ENCODE measurements at places on chromosomes 12 and 14.

- DNase-seq = no peak
Observed at GRCh38 chr12:25332143-25332542, 81.4 kb upstream of the KRAS start.

DNA sequence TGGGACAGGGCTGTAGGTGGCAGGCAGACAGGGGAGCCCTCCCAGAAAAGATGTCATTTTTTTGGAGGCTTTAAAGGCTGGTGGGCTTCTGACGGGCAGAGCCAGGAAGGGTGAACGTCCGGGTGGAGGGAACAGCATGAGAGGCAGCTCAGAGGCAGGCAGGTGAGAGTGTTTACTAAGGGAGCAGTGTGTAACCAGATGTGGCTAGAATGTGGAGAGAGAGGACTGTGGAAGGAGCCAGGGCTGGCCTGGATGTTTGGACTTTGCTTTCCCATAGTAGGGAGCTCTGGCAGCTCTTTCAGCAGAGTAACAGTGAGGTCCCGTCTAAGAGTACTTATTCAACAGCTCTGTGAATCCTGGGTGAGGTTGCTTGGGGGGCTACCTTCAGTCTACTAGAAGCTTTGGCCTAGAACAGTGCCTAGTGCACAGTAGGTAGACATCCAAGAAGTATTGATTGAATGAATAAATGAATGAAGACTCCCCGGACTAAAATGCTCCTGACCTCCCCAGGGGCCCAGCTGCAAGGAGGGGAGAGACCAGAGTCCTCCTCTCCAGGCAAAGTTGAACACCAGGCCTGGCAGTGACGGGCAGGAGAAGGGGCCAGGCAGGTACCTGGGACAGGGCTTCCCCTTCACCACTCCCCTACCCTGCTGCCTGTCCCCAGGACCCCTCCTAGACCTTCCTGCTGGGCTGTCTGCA is 8.5 kb downstream of the FAM222A start:
- no peak for DNase-seq

DNA sequence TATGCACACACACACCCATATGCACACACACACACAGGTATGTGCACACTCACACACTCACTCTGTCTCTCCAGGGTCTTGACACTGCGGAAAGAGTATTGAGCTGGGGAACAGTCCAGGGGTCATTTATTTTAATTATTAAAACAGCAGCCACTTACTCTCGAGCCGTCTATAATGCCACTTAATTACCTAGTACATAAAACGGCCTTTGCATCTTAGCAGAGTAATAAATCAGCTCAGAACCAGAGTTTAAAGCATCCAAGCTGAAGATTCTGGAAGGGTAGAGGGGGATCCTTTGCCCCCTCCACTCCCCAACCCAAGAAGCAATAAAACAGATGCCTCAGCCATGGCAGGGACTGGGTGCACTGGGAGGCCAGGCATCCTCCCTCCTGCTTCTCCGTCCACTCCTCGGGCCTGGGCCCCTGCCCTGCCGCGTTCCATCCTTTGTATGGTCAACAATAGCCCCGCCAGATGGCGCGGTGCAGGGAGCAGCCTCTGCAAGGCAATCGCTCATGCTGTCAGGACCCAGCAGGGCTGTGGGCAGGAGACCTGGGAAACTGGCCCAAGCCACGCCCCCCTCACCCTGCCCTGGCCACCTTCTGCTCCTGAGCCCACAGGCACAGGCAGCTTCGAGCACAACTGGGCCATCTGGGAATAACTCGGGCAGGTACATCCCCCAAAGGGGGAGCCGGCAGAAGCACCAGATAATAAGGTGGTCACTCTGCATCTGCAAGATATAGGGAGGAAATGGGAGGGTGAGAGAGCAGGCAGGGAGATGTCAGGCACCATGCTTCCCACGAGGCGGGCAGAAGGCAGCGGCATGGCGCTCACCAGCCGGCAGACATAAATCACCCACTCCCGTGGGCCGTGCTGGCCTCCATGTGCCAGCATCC is 40.9 kb downstream of the CCDC85C start:
- DNase-seq = no peak

GRCh38 chr12:90921536-90921935 is 33.4 kb downstream of the CCER1 start:
- no peak for DNase-seq

DNA sequence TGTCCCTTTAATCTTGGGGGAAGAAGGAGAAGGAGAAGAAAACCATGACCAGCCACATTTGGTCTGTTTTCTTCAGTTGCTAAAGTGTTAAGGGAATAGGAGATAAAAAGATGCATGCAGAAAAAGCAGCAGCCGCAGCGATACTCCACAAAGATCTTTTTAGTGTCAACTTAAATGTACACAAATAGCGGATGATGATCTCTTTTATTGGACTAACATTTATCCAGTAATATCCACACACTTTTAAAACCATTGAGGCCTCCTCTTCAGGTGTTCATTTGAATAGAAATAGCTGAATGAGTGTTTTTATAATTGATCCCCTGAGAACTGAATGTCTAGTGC is 83.5 kb downstream of the PAPOLA start:
- no peak for DNase-seq

- no peak for DNase-seq
Observed at GRCh38 chr12:84355561-84355960, 557.0 kb downstream of the SLC6A15 start.

GRCh38 chr14:89978656-89979055 is 22.9 kb downstream of the TDP1 start:
- no peak for DNase-seq

DNA sequence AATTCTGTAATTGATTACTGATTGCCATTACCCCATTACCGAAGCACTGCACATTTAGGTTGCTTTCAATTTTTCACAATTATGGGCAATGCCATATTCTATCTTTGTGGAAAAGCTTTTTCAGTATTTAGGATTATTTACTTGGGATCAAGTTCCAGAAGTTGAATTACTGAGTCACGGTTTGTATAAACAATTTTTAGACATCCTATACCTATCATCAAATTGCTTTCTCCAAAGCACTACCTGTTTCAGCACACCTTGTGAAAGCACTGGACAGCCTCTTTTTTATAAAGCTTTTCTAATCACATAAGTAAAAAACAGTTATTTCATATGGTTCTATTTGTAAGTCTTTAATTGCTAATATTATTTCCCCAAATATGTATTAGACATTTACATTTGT is 221.5 kb upstream of the CAND1 start:
- no peak for DNase-seq

DNA sequence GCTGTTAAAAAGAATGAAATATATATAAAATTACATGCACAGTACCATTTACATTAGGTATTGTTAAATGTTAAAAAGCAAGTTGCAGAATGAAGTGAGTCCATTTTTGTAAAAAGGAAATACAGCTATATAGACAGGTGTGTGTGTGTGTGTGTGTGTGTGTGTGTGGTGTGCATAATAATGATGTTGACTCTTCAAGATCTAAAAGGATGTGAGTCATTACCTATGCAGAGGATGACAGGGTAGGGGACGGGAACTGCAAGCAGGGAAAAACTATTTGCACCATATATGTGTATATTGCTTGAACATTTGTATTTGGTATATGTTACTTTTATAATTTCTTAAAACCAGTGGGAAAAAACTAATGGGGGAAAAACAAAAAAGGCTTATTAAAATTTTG is 3.1 kb downstream of the C14orf39 start:
- DNase-seq = no peak

DNA sequence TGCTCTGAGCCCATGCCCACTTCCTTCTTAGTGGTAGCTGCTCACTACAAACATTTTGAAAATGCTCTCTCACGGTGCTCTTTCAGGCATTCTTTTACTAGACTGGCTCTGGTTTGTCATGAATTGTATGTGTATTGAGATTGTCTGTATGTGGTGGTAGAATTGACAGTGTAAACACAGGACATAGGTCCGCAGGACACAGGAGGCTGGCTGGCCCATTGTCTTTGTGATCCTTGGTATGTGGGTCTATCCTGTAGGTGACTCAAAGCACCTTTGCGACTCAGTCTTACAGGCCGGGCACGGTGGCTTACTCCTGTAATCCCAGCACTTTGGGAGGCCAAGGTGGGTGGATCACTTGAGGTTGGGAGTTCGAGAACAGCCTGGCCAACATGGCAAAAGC is 250.9 kb downstream of the C12orf75 start:
- no peak for DNase-seq

- no peak for DNase-seq
Observed at GRCh38 chr12:68939505-68939904, 6.5 kb upstream of the CPM start.

DNA sequence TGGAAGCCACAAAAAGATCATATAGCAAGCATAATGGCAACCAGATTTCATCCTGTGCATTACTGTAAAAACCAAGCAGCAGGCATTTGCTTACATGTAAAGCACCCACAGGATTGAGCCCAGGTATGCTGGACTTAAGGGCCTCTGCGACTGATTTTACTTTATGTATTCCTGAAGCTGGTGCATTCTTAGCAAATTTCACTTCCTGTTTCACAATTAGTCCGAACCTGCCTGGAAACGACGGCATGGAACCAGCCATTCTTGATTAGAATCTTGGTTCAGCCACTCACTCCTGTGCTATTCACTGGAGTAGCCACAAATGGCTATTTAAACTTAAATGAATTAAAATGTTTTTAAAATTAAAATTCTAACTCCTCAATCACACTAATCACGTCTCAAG is 239.2 kb downstream of the NUAK1 start:
- no peak for DNase-seq

DNA sequence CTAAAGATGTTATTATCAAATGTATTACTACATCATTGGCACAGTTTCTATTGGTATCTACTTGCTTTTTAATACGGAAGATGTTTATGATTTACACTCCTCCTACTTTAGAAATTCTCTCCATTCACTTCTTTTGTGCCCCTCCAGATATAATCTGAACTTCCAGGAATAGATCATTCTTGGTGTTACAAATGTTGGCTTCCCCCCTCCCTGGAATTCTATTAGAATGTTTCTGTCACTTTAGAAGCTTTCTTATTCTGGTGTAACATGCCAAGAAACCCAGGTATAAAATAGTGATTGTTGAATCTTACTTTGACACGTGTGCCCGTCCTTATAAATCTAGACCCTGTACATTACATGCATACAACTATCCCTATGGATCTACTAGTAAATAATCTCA is 1.2 kb upstream of the WDR20 start:
- no peak for DNase-seq

GRCh38 chr12:48512855-48513254 is 12.6 kb upstream of the OR8S1 start:
- no peak for DNase-seq

DNA sequence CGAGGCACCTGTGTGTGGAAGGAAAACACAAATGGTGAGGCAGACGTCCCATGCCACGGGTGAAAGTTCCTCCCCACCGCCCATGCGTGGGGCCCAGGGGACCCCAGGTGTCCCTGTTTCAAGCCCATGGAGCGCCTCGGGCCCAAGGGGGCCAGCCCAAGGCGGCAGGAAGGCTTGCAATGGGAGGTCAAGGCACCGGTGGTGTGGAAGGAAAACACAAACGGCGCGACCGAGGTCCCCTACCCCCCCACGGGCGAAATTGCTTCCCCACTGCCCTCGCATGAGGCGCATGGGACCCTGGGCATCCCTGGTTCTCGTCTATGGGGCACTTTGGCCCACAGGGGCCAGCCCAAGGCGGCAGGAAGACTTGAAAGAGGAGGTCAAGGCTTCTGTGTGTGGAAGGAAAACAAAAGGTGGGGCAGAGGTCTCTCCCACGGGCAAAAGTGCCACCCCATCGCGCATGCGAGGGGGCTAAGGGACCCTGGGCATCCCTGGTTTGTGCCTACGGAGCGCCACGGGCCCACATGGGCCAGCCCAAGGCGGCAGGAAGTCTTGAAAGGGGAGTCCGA is 379.4 kb downstream of the ALG10 start:
- peak; percentile 1 for DNase-seq

Measured in activated CD4-positive, alpha-beta T cell treated with anti-CD3 and anti-CD28 coated beads for 1 hour (primary cell).